ENCODE measurements at places on chromosomes 4 and X.
A peak's percentile ranks its signal among the peaks of the same experiment; 100 is the strongest.

DNA sequence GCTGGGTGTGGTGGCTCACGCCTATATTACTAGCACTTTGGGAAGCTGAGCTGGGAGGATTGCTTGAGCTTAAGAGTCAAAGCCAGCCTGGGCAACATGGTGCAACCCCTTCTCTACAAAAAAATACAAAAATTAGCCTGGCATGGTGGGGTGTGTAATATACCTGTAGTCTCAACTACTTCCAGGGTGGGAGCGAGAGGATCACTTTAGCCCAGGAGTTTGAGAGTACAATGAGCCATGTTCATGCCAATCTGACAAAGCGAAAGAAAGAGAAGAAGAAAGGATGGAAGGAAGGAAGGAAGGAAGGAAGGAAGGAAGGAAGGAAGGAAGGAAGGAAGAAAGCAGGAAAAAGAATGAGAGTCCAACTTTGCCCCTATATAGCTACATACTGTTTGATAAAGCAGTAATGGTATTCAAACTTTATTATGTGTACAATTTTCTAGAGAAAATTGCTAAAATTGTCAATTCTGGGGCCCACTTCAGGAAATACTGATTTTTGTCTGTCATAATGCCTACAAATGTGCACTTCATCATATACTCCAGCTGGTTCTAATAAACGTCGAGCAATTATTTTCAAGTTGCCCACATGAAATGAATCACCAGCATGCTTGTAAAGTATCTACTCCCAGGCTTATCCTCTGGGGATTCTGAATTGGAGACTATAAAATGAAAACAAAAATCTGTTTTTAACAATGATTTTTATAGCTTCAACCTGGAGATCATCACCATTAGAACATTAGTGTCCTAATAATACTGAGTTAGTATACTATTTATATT, 132.3 kb downstream of the NDST4 start:
- no peak for DNase-seq

DNA sequence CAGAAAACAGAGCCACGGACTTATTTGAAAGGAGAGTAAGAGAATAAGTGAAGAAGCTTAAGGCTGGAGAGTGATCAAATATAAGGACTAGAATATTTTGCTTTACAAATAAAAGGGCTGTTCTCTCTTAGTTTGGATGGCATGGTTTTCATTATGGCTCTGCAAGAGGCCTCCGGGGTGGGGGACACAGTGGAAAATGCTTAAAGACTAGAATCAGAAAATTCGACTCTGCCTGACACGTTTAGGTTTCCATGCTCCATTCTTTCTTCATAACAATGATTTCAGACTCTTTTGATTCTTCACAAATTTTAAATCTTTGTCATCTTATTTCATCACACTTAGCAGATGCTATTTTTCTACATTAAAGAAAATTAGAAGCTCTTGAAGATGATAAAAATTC, 632.4 kb upstream of the BOD1L1 start:
- no peak for DNase-seq

DNA sequence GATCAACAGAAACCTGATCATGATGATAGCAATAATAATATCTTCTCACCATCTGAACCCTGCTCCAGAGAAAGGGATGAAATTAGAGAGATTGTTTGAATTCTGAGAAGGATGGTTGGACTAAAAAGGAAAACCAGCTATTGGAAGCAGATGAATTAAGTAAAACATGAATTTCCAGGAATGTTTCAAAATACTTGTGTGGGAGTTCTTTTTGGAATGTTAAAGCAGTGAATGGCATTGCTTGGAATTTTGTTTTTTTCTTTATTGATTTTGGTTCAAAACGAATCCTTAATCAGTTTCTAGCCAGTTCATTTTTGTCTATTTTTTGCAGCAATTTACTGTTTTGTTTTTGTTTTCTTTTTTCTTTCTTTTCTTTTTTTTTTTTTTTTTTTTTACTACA, 150.3 kb downstream of the NHS start:
- DNase-seq = no peak

DNA sequence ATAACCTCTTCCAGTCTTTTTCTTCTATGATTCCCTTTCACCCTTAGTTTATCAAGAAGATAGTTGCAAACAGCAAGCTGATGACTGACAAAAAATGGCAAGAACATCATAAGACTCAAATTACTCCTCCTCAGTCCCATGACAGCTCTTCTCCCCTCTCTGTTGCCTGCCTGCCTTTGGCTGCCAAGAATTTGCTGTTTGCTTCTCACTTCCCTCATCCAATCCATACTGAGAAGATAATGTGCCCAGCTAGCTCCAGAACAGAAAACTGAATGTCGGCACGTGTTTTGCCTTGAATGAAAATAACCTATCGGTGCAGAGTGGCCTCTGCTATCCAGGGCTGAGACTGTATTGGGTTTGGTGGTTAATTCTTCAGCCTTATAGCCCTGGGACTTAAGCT, 192.1 kb downstream of the PPARGC1A start:
- DNase-seq = no peak

DNA sequence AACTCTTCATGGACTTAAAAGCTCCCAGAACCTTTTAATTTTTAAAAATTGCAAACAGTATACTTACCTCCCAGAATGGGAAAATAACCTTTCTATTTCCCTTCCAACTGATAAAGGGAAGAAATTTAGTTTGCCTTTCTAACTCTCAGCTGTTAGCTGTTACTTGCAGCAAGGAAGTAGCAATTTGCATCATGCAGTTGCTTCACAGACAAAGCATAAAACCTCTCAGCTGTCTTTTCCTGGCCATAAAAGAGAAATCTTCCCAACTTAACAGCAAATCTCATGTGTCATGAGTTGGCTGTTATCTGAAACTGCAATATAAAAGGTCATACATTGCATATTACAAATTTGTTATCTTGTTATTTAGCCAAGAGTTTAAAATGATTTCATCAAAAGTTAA, 18.4 kb downstream of the C4orf17 start:
- no peak for DNase-seq

DNA sequence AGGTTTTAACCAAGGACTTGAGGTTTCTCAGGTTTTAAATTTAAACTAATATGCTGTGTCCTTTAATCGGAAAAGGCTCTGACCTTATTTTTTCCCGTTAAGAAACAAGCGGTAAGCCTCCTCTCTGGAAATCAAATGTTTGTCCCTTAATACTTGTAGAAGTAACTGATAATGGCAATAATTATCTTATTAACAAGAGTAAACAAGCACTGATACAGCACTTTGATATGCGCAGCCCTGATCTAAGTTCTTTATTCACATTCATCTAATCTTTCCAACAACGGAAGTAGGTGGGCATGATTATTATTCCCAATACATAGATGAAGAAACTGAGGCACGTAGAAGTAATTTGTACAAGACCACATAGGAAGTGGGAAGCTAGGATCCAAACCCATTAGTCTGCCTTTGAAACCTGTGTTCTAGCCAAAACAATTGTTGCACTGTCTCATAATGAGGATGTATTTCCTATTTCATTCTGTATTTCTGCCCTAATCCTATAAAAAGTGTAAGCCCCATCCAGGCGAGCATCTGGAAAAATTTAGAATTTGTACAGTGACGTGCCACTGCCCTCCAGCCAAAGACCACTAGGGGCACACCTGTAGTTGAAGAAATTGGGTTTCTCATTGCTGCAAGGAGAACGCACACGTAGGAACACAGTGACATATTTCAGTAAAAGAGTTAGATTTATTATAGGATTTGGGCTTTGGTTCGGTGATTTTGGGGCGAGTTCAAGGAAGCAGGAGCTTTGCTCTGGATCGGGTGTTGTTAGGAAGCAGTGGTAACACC, 606 bp downstream of the CXorf58 start:
- DNase-seq = no peak

DNA sequence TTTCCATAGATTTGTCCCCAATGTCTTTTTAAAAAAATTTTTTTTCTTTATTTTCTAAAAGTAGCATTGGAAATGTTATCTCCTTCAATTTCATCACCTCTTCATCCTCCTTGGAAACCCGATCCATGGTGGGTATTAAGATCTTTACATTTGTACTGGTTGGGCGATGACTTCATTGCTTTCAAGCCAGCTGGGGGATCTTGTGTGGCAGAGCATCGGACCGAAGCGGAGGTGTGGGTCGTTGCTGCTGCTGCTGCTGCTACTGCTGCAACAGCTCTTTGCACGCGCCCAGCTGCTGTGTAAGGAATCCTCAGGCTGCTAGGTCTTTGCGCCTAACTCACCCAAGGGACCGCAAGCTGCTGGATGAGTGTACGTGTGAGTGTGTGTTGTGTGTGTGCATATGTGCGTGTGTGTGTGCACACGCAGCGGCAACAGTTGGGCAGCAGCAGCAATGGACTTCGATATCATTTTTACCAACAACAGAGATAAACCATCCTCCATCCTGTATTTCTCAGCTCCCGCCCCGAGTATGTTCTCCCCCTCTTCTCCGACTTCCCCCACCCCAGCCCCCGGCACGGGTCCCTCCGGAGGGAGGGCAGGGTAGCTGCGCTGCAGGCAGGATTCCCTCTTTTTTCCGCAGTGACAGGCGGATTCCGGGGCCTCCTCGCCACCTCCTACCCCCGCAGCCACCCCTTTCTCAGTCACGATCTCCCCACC, 768 bp upstream of the CDKL5 start:
- peak; percentile 4 for DNase-seq

GRCh38 chr4:75630937-75631329, 605 bp upstream of the CDKL2 start:
- DNase-seq = no peak

GRCh38 chrX:47808904-47809788, 27.6 kb upstream of the ZNF81 start:
- DNase-seq = no peak

GRCh38 chr4:44760142-44760898, 34.0 kb upstream of the GNPDA2 start:
- no peak for DNase-seq

DNA sequence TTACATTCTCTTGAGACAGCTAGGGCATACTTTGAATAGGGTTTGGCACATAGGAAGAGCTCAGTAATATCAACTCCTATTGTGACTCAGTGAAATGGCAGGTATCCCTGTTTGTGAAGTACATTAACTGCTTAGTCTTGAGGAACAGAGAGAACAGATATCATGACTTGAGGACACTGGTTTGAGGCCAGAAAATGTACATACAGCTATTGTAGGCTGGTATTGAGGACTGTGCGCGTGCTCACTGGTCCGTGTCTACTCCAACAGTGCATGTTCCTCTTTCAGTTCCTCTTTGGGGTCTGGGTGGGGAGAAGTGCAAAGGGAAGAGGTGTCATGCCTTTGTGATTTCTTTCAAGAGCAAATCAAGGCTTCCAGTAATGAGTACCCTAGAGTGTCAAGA, 34.6 kb upstream of the TBC1D9 start:
- DNase-seq = no peak

- peak; percentile 73 for DNase-seq
Measured at GRCh38 chr4:3322059-3322550, 29.3 kb downstream of the RGS12 start.

GRCh38 chrX:12986164-12986779, 11.4 kb downstream of the TMSB4X start:
- DNase-seq = no peak

DNA sequence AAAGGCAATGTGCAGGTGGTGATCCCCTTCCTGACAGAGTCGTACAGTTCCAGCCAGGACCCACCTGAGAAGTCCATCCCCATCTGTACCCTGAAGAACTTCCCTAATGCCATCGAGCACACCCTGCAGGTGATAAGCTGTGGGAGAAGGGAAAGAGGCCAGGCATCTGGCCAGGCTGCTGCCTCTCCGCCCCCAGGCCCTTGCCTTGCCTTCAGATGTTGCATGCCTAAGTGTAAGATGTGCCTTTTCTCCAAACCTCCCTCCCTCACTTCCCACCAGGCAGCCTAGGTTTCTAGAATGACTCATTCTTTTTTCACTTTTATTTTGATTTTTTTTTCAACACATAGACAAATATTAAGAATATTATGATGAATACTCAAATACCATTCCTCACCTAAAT, 12.2 kb upstream of the CDK16 start:
- no peak for DNase-seq

DNA sequence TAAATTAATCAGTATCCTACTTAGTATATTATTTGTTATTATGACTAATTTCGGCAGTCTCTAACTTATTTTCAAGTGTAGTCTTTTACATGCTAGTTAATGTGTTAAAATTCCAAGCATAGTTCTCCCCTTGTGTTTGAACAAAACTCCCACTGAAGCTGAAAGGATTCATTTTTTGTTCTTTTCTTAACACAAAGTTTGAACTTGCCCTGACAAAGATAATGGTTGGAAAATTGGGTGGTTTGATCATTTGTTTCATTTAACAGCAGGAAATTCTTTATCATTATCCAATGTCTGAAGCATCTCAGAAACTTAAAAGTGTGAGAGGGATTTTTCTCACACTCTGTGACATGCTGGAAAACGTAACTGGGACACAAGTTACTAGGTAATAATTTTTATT, 36.0 kb downstream of the INTU start:
- no peak for DNase-seq

GRCh38 chr4:163748449-163748848, 254.0 kb downstream of the TMA16 start:
- DNase-seq = no peak

DNA sequence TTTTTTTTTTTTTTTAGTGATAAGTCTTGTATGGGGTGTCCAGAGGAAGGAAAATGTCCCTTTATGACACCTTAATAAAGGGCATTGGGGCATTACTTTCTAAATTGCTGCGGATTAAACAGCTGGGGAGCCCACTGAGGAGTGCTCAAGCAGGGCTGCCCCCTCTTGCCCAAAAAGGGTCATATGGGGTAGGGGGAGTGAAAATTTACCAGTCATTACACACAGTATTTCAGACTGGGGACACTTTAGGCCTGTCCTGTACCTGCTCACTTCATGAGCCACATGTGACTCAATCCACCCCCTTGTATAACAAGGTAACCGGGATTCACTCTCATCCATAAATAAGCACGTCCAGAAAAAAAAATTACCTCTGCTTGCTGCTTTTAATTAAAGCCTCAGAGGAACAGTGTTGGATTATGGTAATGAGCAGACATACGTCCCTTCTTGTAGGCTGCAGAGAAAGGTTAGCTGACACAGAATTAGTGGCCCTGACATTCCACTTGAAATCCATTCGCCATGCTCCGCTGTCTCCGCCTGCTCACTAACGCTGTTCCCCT, 1.8 kb downstream of the PRDM8 start:
- DNase-seq = no peak

- DNase-seq = no peak
Measured at GRCh38 chr4:123340381-123340701, 56.3 kb upstream of the SPRY1 start.

DNA sequence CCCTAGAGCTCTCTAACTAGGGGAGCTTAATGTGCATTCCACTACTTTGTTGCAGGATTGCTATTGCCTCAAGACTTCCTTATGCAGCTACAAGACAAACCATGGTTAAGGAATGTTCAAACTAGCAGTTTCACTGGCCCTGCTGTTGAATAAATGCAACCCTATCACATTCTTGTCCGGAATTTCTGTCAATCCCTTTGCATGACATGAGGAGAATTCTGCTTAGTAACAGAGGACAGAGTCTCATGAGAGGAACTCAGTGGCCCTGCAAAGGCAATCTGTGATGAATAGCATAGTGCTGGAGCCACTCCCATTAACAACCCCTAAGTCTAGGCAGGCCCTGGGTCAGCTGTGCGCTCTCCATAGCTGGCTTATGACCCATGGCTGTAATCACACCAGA, 30.7 kb upstream of the SGMS2 start:
- DNase-seq = no peak

- DNase-seq = no peak
Measured at GRCh38 chrX:13418126-13419097, 98.6 kb upstream of the ATXN3L start.

- no peak for DNase-seq
Measured at GRCh38 chr4:4506961-4507360, 34.9 kb downstream of the STX18 start.
